ENCODE measurements at places on chromosomes 11 and 22. TPM values are rescaled to one million over a fixed set of nuclear protein-coding genes. Genes with fewer than 3 reads are reported as not detected.

DNA sequence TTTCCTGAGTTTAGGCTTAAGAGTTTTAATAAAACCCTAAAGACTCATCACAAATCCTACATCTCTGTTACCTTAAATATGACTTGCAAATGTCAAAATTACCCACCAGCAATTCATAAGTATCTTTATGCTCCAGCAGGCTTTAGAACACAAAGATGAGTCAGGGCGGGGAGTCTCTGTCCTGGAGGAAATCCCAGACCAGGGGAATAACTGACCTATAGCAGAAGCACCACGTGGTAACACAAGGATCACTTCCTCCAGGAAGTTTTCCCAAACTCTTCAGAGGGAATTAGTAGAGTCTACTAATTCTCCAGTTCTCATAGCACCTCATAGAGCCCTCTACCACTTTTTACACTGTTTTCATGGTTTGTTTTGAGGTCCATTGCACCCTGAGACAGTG is 217.0 kb downstream of the NAV2 start:
- DNase-seq: no peak

- DNase-seq: no peak
Measured at GRCh38 chr11:2883979-2884815, 1.4 kb downstream of the CDKN1C start.

DNA sequence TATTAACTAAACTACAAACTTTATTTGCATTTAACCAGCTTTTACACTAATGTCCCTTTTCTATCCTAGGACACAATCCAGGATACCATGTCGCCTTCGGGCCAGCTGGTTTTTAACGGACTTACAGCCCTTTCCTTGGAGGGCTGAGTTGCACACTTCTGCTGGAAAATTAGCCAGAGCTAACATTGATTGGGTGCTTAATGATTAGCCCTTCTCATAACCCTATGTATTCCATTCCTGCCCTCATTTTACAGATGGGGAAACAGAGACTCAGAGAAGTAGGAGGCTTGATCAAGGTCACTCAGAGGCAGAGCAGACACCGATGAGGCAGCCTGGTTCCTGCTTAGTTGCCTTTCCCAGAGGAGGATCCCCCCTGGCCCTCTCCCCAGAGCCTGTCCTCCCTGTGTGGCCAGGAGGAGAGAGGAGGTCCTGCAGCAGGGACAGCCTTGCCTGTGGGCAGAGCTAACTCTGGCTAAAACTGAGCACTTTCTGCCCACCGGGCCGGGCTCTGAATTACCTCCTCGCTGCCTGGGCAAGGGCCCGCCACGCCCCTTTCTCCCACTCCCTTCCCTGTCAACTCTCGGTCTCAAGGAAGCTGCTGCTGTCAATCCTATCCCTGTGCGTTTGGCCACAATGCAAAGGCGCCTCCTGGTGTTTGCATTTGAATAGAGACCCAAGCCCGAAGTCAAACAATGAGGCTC is 59.6 kb upstream of the PAX6 start:
- DNase-seq: no peak

GRCh38 chr11:100861212-100861611 is 174.1 kb downstream of the ARHGAP42 start:
- DNase-seq: no peak

DNA sequence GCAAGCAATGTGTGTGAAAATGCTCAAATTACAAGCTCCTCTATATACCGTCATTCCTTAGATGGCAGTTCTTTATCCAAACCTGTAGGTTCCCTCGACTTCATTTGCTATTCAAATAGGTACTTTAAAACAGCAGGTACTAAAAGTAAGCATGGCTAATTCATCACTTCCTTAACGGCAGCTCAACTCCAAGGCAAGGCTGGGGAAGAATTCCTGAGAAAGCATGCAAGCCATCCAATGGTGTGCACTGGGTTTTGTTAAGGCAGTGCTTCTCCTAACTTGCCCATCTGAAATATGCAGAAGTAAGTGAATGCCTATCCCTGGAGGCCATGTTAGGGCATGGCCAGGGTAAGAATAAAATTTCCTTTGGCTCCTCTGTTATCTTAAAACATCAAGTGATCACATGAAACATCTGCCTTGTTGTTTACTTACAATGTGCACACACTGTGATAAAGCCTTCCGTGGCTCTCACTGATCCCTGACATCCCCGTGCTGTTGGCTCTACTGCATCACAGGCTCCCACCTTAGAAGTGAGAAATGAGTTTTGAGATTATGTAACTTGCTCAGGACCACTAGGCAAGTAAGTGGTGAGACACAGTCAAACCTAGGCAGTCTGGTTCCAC is 52.1 kb downstream of the SMCO4 start:
- no peak for DNase-seq

- peak; percentile 9 for DNase-seq
Measured at GRCh38 chr11:79940165-79940564, 499.3 kb upstream of the TENM4 start.

GRCh38 chr11:72780296-72781062 is 13.4 kb downstream of the STARD10 start:
- no peak for DNase-seq

DNA sequence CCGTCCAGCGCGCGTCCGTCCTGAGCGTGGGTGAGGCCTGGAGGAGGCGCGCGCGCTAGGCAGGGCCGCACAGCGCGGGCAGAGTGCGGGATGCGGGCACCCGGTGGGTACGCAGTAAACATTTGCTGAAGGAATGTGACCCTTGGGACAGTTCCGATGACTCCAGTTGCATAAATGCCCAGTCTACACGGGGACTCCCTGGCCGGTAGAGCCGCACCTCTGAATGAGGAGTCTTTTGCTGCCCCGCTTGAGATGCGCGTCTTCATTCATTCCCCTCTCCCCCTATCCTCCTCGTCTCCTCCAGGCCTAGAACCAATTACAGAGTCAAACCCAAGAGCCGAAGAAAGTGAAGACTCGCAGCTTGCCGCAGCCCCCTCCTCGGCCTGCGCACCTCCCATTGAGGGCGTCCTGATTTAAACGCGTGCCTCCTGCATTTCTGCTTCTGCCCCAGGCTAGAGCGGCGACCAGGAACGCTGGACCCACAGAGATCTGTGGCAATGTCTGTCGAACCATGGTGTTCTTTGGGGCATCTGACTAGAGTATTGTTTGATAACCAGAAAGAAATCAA is 729 bp upstream of the CHKB start:
- no peak for DNase-seq

GRCh38 chr11:64152841-64153691 is 12.8 kb downstream of the MACROD1 start:
- no peak for DNase-seq

- no peak for DNase-seq
Measured at GRCh38 chr11:128022007-128022368, 565.4 kb downstream of the ETS1 start.

DNA sequence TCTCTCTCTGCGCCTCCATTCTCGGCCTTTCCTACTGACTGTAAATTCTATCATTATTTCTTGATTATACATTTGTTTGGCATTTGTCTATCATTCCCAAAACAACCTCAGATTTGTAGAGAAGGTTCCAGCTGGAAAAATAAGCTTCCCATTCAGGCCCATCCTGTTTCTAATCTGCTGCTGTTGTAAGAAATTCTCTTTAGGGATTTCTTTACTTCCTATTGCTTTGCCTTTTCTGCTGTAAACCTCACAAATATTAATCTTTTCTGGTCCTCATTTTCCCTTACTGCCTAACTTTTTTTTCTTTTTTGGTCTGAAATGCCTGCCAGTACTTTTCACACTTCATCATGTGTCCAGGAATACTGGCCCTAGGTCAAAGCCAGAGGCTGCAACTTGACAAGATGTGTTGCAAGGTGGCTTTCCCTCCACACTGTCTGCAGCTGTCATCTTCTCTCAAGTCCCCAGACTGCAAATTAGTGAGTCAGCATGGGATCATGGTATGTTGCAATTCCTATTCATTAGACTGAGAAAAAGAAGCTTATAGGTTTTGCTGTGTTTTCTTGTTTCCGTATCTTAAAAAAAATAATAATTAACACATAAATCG is 858.7 kb upstream of the CHORDC1 start:
- peak; percentile 17 for DNase-seq

DNA sequence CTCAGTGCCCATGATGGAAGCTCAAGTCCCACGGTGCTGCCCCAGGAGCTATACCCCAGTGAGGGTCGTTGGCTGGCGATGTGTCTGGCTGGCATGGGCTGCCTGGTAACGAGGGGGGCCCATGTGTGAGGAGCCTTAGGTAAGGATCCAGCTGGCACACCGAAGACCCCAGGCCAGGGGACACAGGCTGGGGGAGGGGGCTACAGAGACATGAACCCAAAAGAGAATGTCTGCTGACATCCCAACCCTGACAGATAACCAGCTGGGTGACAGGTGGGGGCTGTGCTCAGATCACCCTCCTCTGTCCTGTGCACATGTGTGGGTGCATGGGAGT is 39.2 kb downstream of the RTN4R start:
- no peak for DNase-seq

- DNase-seq: peak; percentile 88
Measured at GRCh38 chr11:118691926-118692830, 12.7 kb upstream of the TREH start.

DNA sequence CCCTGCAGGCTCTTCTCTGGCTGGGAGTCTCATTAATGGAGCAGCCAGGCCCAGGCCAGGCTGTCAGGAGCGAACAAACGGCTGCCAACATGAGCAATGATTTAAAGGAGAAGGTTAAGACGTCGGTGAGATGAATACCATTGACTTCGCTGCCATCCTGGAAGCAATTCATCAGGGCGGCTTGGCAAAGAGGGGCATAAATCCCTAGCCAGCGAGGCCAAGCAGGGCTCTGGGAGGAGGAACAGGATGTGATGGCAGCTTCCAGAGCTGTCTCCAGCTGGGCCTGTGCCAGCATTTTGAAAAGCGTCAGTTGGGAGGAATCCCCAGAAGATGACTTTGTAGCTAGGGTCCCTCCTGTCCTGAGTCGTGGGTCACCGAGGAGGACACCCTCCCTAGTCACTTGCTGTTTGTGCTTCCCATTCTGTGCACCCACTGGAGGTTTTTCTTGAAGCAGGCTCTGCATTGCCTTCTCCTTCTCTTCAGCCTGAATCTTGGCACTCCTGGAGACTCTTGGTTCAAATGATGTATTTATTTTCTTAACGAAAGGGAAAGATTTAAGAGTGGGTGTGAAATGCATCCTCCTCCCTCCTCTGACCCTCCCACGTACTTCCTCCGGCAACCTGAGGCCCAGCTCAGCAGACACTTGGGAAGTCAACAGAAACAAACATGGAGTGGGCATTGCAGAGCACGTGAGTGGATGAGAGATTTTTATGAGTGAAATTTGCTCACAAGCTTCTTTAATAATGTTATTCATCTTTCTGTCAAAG is 476.3 kb upstream of the CADM1 start:
- no peak for DNase-seq

GRCh38 chr11:31558001-31558400 is 48.4 kb downstream of the ELP4 start:
- DNase-seq: no peak

- no peak for DNase-seq
Measured at GRCh38 chr22:47049078-47049624, 286.7 kb downstream of the TBC1D22A start.

DNA sequence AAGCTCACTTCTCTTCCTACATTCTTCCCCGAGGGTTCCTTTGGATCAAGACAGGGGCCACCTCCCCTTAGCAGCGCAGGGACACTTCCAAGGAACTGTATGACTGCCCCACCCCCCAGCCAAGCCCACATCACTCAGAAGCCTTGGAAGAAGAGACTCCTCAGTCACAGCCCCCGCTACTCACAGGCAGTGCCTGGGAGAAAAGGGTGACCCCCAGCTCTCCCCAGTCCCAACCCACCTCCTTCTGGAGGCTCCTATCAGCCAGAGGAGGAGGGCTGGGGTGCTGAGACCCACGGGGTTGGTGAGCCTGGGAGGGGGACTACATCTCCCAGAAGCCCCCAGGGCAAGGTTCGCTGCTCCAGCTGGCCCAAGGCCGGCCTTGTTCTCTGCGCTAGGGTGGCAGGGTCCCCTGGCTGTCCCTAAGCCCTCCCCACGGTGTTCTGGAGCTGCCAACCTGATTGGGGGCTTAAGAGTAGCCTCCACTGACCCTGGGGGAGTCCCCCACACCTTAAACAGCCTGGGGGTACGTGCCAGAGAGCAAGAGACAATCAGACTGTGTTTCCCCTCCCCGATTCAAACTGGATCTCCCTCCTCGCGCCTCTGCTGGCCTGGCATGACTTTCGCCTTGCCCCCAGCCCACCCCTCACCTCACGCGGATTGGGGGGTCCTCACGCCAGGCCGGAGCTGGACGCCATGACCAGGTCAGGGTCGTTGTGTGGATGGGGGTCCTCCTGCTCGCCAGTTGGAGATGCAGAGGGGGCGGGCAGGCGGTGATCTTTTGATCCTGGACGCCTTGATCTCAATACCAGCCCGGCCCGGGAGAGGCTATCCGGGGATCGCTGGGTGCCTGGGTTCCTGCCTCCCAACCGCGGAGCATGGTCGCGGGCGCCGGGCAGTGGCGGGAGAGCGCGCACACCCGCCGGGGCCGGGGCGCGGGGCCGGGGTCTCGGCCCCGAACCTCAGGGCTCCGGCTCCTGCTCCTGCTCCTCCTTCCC is 838 bp downstream of the BCL9L start:
- DNase-seq: no peak

- no peak for DNase-seq
Measured at GRCh38 chr11:31443802-31444201, 65.6 kb downstream of the IMMP1L start.

DNA sequence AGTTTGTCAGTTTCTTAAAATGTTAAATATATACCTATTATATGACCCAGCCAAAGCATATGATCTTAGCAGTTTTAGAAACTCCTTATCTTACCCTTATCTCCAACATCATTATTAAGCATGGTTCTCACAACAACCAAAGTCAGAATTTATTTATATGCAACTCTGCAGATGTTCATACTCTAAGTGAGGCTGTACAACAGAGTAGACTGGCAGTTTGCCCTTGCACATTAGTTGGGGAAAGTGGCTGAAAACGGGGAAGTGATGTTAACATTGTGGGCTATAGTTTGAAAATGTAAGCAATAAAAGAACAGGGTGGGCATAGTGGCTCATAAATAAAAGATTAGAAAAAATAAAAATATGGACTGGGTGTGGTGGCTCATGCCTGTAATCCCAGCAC is 49.7 kb downstream of the ATG16L2 start:
- DNase-seq: no peak

GRCh38 chr11:96154802-96155520 is 188.0 kb downstream of the MAML2 start:
- DNase-seq: no peak

- no peak for DNase-seq
Measured at GRCh38 chr11:112769170-112769569, 192.1 kb upstream of the NCAM1 start.

- no peak for DNase-seq
Measured at GRCh38 chr11:75851203-75851602, 36.2 kb downstream of the UVRAG start.

DNA sequence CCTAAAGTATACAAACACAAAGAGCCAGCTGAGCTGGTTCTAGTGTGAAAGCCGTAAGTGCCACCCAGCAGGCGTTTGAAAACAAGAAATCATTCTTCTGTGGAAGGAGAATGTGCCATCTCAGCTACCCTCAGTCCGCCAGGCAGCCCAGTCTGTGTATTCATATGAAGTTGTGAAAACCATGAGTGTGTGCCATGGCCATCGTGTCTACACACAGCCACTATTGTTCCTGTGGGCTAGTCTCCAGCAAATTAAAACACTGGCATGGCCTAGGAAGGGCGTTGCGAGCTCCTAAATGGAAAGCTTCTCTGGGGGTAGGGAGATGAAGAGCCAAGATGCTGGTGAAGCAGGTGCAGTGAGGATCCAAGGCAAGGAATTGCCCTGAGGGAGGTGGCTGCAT is 51.5 kb upstream of the HORMAD2 start:
- no peak for DNase-seq

MS4A6E gene
- not detected for polyA plus RNA-seq

FBXO3 gene
- 47.3 TPM for polyA plus RNA-seq

SLC22A9 gene
- polyA plus RNA-seq: not detected

DCHS1 gene
- polyA plus RNA-seq: 0.05 TPM

RIN1 gene
- 16.1 TPM for polyA plus RNA-seq

YPEL4 gene
- polyA plus RNA-seq: not detected

SLC22A8 gene
- polyA plus RNA-seq: not detected

TRIM48 gene
- polyA plus RNA-seq: not detected

Data from keratinocyte (primary cell).